ENCODE measurements at places on chromosomes 2 and 18.

DNA sequence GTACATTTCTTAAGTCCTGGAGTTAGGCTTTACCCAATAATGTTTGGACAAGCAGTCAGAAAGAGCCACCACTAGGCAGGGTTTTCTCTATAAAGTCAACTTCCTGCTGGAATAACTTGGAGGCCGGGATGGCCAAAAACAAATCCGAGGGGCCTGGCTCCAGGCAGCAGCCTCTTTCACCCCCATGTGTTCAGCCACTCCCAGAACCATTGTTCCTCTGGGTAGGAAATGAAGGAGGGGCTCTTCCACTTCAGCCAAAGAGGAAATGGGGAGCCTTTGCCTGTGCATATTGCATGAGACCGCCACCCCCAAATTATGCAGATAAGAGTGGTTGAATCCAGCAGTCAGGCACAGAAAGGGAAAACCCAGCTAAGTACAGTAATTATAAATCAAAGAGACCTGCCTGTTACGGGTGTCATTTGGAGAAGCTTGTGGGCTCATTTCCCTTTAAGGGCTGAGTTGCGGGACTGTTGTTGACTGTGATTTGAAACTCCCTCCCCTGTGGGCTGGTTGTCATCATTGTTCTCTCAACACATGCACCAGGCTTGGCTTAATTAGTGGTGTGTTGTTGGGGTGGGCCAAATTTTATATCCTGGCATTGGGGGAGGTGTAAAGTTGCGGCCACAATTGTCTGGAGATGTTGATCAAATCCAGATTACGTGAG lies 212.8 kb upstream of the SOX11 start:
- no peak for DNase-seq

- no peak for DNase-seq
These were observed 304.3 kb downstream of the HRH4 start for GRCh38 chr18:24764766-24765165.

DNA sequence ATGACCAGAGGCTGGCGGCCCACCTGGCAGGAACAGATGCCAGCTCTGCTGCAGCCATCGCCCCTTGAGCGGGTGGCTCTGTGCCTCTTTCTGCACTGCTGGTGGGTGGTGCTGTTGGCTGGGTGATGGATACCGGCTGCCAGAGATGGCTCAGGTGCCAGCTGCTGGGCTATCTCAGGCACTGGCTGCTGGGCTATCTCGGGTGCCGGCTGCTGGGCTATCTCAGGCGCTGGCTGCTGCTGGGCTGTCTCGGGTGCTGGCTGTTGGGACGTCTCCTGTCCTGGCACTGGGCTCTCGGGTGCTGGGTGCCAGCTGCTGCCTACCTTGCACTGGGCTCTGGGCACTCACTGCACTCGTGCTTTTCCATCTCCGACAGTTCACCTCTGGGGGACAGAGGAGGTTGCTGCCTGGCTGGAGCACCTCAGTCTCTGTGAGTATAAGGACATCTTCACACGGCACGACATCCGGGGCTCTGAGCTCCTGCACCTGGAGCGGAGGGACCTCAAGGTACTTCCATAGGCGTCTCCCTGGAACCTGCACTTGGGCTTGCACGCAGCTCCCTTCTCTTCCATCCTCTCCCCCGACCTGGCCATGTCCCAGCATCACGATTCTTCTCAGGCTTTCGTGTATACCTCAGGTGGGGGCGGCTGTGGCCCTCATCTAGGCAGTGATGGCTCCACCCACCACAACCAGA lies 98.4 kb downstream of the USP40 start:
- DNase-seq: no peak

- DNase-seq: no peak
These were observed 218.8 kb downstream of the HDAC4 start for GRCh38 chr2:239181903-239182581.
